Central memory CD8-positive, alpha-beta T cell (primary cell): ENCODE measurements at places on chromosomes 2 and 18.

DNA sequence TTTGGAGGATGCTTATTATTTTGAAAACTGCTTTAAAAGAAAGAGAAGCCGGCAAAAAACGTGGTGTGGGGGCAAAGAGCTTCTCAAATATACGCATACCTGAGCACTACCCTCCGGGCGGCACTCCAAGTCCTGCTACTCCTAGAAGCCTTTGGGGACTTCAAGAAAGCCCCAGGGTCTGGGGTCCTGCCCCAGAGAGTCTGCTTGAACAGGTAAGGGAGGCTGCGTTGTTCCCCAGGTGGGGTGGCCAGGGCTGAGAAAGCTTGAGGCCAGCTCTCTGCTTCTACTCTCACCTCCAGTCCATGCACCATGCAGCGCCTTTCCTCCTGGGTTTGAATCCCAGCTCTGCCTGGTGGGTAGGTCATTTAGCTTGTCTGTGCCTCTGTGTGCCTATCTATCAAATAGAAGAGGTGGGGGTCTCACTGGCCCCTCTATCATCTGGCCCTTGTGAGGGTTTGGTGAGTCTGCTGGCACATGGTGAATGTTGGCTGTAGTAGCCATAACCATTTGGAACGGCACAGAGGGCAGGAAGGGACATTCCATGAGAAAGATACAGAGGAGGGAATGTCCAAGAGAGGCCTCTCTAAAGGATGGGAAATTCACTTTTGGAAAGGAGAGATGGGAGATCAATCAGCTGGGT, 19.5 kb downstream of the MALL start:
- DNase-seq: no peak

GRCh38 chr2:44016282-44016681, 20.5 kb upstream of the LRPPRC start:
- DNase-seq: no peak

DNA sequence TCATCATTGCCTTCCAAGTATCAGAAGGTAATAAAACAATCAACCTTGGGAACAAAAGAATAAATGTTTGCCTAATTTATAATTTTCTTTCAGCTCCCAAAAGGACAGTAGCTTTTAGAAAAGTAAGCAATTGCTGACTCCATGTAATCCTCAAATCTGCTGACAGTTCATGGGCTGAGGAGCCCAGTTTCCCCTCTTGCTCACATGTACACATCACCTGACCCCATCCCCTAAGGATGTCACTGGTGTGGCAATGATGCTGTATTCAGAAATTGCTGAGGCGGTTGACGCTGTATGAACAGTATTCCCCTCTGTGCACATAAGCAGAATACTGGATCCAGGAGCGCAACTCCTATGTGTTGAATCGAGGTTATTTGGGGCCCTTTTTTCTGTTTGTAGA, 56.1 kb upstream of the LYPD1 start:
- no peak for DNase-seq

GRCh38 chr2:57885742-57886141, 160.9 kb upstream of the VRK2 start:
- DNase-seq: no peak

- DNase-seq: no peak
Observed at GRCh38 chr2:7119132-7119835, 202.1 kb downstream of the RNF144A start.

DNA sequence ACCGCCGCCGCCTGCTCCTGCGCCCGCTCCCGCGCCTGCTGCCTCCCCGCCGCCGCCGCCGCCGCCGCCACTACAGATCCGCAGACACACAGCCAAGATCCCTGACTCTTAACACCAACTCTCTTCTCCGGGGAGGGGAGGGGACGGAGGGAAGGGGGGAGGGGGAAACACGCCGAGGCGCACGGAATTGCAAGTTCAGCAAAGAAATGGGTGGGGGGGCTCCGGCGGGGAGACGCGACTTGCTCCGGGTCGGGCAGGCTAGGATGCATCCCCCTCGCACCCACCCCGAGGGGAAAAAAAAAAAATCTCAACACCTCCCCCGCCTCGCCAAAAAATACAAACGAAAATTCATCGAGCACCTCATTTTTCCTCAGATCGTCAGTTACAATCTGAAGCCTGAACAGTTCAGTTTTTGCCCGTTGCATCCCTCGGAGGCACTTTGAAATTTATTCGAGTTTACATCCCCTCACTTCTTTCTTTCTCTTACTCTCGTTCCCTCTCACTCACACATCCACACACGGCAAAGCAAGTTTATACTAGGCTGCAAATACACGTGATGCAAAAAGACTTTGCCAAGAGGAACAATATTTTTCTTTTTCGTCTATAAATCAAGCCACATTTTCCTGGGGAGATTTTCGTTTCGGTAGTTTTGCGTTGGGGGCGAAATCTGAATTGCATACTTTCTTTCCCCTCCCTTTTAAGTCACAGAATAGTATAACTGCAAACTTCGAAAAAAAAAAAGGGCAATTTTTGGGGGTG, at the start of gene TCF4:
Gene TCF4 (minus strand): TSS at position 82 of the 759 bp plus-strand sequence. CDS start 1,076 bp downstream, outside the sequence.
- DNase-seq: no peak

GRCh38 chr2:151367571-151367970, 10.2 kb downstream of the TNFAIP6 start:
- DNase-seq: no peak

DNA sequence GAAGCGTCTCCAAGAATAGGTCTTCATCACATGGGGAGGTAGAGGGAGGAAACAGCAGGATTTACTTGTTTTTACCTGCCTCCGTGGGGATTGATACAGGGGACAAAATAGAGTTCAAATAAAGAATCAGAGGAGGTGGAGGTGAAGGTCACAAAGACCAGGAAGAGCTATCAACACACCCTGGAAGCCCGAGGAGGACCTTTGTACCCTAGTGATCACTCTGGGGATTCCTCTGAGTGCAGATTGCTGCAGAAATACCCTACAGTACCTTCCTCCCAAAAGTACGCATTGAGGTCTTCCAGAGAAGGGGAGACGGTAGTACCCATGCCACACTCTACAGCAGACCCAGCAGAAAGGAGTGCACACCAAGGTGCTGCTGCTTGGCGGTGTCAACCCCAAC, 44.9 kb downstream of the OSR1 start:
- no peak for DNase-seq

- no peak for DNase-seq
Observed at GRCh38 chr2:6771634-6772611, 93.8 kb downstream of the CMPK2 start.

DNA sequence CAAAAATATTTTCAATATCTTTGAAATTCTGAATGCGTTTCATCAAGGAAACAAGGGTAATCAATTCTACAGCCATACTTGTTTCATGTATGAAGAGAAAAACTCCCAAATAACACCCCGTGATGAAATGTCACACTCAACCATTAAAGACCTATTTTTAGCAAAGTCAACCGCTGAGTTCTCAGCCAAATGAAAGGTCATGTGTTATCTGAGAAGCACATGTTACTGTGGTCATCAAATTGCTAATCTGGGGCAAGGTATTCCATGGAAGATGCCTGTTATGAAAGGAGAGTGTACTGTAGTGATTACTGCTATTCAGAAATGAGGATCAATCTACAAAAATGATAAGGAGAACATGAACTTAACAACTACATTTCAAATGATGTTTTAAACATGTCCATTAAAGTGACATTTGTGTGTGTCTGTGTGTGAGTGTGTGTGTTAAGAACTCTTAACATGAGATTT, 126.7 kb downstream of the BCL2 start:
- no peak for DNase-seq

DNA sequence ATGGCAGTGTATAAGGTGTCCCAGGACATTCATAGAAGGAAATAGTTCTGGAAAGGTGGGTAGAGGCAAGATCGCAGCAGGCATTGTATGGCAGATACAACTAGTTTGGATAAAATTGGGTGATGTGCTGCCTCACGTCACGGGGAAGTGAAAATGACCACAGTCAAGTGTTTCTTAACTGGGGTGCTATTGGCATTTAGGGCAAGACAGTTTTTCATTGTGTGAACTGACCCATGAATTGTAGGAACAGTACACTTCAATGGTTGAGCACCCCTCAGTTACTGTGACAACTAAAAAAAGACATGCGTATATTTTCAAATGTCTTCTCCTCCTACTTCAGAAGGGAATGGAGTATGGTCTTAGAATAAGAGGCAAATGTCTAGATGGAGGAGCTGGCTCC, 22.3 kb upstream of the CYRIA start:
- no peak for DNase-seq

- DNase-seq: no peak
Observed at GRCh38 chr2:232525791-232526371, at the start of gene CHRND. Gene CHRND (plus strand): TSS chr2:232526160. CDS start chr2:232526216, 56 bp downstream.

DNA sequence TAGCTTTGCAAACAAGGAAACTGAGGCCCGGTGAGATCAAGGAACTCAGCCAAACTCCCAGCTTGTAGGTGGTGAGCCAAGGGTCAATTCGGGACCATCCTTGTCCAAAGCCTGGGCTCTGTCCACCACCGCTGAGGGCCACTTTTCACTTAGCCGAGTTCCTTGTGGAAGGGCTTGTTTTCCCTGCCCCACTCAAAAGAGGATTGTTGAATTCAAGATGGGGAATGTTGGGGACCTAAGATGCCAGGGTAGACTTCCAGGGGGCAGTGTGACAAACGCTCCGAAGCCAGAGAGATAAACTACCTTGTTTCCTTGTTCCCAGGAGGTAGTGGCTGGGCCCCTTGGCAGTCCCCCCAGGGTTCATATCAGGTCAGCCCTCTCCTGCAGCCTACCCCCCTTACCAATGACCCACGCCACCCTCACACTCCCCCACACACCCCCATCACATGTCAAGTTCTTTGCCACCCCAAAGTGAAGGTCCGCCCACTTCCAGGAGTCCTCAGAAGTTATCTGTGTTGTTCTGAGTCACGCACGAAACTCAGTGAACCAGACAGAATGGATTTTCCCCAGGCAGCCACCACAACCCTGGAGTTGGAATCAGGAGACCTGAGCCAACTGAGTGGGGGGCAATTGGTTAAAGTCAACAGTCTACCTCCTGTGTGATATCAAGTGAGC, 10.3 kb upstream of the ATOH8 start:
- DNase-seq: no peak

- DNase-seq: no peak
Observed at GRCh38 chr2:20179755-20180594, 45.0 kb downstream of the SDC1 start.

DNA sequence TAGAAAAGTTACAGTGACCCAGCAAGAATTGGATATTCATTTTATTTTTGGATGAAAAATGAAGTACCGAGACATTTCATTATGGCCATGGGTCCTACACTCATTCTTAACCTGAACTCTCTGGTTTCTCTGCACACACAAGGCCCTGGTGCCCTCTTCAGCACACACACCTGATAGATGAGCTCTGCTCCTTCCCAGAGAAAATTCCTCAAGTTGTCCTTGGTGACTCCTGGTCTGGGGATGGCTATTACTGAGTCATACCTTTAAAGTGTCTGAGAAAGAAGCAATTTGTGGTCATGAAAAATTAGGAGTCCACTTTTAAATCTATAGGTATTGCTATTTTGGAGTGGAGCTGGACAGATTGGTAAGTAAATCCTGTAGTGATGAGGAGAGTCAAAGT, 311.5 kb downstream of the CDH2 start:
- no peak for DNase-seq

GRCh38 chr2:207390302-207391095, 139.3 kb upstream of the CREB1 start:
- no peak for DNase-seq

DNA sequence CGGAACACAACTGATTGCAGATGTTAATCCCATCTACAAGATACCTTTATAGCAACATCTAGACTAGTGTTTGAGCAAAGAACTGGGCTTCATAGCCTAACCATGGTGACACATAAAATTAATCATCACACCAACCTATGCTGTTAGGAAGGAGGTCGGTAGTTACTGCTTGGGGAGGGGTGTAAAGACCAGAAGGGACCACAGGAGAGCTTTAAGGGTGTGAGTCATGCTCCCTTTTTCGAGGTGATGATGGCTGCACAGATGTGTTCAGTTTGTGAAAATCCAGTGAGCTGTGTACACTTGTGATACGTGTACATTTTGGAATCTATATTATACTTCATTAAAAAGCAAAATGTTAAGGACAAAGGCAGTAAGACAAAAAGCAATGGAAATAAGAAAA, 4.6 kb upstream of the SEH1L start:
- no peak for DNase-seq

GRCh38 chr2:237563816-237564215, 2.6 kb upstream of the PRLH start:
- DNase-seq: no peak

GRCh38 chr2:2014251-2014771, 270.0 kb upstream of the PXDN start:
- DNase-seq: no peak

GRCh38 chr2:81266106-81266505, 961.6 kb upstream of the LRRTM1 start:
- DNase-seq: no peak

DNA sequence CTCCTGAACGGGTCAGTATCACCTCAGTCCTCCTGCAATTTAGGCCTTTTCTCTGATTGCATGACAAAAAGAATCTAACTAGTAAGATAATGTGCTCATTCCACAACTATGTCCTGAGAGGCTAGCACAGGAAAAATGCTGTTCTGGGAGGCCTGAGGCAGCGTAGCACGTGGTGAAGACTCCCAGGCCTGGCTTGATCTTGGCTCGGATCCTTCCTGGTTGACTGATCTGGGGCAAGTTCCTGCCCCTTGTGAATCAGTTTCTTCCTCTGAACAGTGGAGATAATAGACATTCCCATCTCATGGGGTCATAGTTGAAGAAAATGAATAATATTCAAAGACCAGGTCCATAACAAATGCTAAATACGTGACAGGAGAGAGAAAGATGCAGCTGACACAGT, 12.3 kb downstream of the FBLN7 start:
- DNase-seq: no peak

DNA sequence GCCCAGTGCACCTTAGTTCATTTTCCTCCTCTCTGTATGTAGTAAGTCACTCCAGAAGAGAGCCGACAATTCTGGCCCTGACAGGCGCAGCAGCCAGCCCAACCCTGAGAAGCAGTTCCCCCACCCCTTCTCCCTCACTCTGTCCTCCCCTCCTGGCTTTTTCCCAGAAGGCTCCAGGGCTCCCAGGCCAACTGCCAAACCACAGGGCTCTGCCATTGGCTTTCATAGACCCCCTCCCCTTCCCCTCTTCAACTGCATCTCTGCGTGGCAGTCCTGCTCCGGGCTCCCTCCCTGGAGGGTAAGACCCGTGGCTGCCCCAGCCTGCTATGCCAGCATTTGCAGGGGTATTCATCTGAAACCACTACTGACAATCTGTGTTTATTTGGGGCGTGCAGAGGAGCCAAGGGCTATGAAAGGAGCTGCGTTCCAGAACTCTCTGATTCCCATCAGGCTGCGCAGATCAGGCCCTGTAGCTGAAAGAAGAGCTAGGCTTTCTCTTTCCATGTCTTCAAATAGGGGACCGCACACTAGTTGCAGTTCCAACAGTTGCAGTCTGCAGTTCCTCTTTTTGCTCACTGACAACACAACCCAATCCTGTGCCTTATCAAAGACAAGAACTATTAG, 388.6 kb upstream of the TNP1 start:
- DNase-seq: no peak

DNA sequence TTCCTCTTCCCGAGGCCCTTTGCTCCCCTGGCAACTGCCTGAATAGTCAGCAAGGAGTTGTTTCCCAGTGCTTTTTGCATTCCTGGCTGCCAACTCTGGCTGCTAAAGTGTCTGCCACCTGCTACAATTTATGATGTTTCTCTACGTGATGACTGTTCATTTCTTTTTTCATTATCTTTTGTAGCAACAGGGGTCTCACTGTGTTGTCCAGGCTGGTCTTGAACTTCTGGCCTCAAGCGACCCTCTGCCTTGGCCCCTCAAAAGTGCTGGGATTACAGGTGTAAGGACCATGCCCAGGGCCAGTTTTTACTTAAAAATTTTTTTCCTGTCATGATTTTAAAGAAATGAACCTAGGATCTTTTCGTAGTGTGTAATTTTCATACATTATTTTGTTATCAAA, 11.3 kb downstream of the EHBP1 start:
- no peak for DNase-seq

GRCh38 chr2:1026141-1026540, 75.5 kb downstream of the SNTG2 start:
- no peak for DNase-seq
